Left forelimb (tissue), 1 donor: ENCODE measurements at places on chromosomes 2 and 18.

GRCh38 chr2:96498021-96498431 lies 7.1 kb downstream of the NEURL3 start:
- DNase-seq = no peak

GRCh38 chr2:239839306-239839705 lies 185.8 kb downstream of the NDUFA10 start:
- no peak for DNase-seq

DNA sequence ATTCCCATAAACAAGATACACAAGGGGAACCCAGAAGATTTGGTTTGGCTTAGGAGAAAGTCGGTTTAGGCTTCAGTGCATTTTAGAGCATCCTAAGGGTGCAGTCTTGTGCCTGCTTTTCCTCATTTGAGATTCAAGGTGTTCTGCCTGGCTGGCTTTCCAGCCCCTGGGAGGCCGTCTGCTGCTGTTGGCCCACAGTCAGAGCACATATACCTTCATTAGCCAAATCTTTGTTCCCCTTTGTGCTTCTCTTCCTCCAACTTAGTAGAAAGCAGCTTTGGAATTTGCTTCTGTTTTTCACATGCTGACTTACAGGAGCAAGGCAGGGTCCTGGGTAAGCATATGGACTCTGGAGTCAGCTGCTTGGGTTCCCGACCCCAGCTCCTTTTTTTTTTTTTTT lies 477.1 kb upstream of the TCF4 start:
- DNase-seq = no peak

- DNase-seq = no peak
Observed at GRCh38 chr2:226825056-226825455, 10.8 kb upstream of the RHBDD1 start.

- DNase-seq = no peak
Observed at GRCh38 chr2:191580581-191580980, 97.4 kb upstream of the NABP1 start.

DNA sequence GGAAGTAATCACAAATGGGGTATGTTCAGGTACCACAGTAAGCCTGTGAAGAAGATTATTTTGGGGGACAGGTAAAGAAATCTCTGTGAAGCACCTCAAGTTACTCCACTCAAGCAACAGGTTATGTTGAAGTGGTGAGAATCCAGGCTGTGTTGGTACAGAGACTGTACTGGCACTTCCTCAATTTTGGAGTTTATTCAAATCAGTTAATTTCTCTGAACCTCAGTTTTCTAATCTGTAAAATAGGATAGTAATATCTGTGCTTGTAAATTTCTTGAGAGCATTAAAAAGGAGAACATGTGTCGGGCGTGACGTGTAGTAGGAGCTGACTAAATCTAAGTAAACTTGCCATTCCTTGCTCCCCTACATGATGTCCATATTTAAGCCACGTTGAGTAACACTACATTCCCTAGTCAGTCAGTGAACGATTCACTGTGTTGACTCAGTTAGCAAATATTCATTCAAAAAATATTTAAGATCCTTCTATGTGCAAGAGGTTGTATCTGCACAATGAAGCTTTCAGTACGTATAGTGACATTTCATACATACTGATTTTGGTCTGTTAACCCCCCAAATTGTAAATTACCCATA lies 504.2 kb downstream of the ZEB2 start:
- DNase-seq = no peak

GRCh38 chr2:33494155-33494779 lies 17.8 kb downstream of the RASGRP3 start:
- no peak for DNase-seq

DNA sequence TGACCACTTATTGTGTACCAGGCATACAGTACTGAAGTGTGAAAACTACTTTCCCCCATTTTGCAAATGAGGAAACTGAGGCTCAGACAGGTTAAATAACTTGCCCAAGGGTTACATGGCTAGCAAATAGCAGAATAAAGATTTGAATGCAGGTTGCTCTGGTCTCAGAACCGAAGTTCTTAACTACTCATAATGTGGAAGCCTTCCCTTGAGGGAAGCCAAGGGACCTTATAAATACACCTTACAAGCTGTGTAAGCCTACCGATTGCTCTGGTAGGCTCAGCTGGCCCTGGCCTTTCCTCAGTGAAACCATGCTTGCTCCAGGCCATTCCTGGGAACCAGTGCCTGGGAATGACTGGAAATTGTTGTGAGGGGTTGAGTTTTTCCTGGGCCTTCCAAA lies 114.6 kb upstream of the CDCA7 start:
- no peak for DNase-seq
